ENCODE measurements at places on chromosomes 6 and 20.

GRCh38 chr6:12280902-12281301 is 9.3 kb upstream of the EDN1 start:
- DNase-seq: peak; percentile 23

GRCh38 chr6:169766921-169767736 is 15.7 kb downstream of the ERMARD start:
- no peak for DNase-seq

GRCh38 chr6:90907931-90908655 is 321.2 kb upstream of the MAP3K7 start:
- no peak for DNase-seq

DNA sequence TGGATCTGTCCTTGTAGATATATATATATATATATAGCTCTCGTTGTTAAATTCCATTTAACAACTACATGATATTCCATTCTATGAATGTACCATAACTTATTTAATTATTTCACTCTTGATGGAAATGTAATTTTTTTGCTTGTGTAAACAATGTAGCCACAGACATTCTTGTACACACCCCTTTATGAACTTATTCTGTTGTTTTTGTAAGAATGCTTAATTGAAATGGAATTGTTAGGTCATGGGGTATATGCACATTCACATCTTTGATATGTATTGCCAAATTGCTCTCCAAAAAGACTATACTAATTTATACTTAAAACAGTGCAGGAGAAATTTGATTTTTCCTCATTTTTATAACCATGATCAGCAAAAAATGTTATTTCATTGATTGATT is 67.2 kb downstream of the MAP3K4 start:
- DNase-seq: peak; percentile 17

DNA sequence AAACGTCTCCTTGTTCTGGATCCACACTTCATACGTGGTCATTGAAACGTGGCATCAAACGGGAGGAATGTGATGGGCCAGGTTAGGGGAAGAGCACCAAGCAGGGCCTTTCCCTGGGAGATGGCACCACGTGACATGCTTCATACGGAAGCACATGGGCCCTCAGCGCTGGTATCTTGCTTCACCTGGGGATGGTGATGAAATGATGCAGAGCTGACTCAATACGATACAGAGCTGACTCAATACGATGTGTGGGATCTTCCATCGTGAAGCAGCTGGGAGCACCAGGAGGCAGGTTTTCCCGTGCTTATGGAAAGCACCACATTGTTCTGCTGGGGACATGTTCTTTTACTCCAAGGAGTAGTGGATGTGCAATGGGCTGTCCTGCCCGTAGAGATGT is 22.5 kb upstream of the TAGAP start:
- no peak for DNase-seq

DNA sequence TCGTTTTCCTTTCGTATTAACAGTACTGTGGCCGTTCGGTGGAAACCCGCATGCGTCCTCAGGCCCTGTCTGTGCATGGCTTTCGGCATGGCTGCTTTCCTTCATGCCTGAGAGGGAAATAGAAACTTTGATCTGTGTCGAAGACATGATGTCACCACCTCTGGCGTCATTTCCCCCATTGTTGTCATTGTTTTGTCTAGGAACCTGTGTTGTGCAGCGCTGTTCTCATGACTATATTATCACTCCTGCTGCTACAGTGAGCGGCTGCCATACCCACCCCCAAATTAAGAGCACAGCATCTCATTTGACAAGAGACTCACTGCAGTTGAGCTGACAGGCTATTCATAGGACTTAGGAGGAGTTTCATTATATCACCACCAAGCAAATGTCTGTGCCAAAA is 172.3 kb downstream of the TMEM242 start:
- no peak for DNase-seq

DNA sequence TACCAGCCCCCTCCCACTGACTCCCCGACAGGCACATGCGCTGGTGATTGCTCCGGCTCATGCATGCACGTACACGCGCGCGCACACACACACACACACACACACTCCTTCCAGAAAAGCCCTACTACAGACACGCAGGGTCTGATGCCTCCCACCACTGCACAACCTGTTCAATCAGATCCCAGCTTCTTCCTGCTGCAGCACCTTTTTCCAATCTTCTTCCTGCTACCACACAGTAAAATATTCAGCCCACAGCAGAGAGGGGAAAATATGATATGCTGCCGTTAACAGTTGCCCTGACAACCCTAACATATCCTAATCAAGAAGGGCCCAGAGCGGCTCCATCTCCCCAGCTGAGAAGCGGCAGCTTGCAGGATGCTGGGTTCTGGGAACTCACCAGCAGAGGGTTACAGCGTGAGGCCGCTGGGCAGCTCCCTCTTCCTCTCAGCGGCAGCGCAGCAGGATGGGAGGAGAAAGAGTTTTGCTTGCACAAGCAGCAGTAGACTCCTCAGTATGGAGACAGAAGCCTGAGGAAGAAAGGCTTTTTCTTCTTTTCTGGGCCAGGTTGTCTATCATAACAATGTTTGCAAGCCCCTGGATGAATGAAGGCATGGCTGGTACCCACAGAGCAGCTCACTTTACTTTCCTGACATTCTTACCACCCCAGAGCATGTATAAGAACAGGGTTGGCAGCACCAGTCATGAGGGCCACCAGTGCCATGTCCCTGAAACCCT is 23.9 kb downstream of the MAP7 start:
- DNase-seq: peak; percentile 54

DNA sequence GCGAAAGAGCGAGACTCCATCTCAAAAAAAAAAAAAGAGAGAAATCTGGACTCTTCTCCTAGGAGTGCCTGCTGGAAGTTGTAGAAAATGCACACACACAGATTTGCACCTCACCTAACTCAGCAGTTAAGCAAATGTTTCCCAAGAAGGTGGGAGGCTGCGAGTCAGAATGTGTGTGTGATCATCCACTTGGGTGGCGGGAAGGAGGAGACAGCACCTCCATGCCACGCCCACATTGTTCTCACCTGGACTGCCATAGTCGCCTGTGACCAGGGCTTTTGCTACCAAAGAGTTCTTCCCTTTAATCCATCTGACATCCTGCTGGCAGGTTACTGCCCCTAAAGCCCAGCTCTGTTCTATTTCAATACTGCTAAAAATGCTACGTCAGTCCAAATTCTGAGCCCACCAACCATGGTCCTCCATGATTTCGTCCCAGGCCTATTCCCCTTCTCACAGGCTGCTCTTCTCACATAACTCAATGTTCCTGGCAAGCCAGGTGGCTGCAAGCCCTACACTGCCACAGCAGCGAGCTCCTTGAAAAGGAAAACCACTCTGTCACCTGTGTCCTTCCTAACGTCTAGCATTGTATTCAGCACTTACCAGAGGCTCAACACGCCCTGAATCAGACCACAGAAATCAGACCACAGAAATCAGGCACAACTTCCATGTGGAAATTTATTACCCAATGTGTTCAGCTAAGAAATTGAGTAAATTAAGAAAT is 77.5 kb downstream of the PSMG4 start:
- DNase-seq: no peak

GRCh38 chr6:25402125-25402524 is 123.0 kb downstream of the CARMIL1 start:
- no peak for DNase-seq

DNA sequence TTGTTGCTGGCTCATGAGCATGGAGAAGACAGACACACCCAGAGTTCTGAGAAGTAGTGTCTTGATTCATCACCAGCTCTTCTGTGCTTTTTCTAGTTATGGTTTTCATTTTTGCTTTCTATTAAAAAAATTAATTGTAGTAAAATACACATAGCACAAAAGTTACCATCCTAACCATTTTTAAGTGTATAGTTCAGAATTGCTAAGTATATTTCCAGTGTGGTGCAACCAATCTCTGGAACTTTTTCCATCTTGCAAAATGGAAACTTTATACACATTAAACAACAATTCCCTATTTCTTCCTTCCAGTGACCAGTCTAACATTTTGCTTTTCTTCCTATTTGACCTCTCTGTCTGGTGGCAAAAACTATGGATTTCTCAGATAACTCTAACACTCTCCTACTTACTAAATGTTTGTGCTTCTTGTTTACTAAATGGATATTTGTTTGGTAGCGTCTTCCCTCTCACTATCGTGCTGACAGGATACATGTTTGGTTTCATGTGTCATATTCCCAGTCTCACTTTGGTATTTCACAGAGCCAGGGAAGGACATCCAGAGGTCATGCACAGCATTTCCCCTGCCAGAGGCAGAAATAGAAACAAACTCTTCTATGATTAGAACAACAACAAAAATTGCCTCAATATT is 40.6 kb downstream of the TXLNB start:
- peak; percentile 30 for DNase-seq

- DNase-seq: no peak
These were observed 43.2 kb upstream of the PNRC1 start for GRCh38 chr6:89037141-89037900.

DNA sequence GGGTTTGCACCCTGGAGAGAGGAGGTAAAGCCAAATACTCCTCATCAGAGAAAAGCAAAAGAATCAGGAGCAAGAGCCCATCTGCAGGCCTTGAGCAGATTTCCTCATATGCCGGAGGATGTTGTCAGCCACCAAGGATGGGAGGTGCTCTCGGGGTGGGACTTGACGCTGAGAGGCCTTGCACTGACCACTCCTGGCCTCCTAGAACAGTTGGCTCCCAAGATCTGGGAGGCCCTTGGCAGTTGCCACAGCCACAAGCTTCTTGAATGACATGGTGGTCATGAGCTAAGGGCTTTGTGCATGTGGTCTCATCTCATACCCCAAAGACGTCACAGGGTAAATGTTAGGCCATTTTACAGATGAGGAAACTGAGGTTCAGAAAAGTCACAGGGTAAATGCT is 75.2 kb upstream of the PMEPA1 start:
- DNase-seq: no peak

- DNase-seq: no peak
These were observed 652.7 kb downstream of the PHF3 start for GRCh38 chr6:64288351-64288750.

- DNase-seq: peak; percentile 25
These were observed 186.8 kb downstream of the UBE3D start for GRCh38 chr6:82878812-82879211.

DNA sequence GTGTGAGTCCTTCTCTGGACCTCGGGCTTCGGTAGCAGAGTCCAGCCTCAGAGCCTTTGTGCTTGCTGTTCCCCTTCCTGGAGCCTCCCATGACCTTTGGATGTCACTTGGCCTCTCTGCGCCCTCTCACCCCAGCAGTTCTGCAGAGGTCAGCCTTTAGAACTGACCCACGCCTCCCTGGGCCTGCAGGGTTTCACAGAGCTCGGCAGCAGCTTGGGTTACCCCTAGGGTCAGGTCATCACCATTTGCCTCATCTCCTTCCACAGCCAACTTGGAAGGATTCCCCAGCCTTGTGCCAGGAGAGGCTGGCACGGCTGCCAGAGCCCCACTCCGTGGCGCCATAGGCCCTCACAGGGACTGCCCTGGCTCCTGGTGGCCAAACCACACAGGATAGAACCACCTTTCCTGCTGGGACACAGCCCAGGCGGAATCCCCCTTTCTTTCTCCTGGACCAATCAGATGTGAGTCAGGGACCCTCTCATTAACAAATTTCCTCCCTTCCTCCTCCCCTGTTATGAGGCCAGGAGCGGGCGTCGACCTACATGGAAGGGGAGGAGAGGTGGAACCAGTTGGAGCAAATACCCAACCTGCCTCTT is 13.9 kb upstream of the SIRPA start:
- no peak for DNase-seq

DNA sequence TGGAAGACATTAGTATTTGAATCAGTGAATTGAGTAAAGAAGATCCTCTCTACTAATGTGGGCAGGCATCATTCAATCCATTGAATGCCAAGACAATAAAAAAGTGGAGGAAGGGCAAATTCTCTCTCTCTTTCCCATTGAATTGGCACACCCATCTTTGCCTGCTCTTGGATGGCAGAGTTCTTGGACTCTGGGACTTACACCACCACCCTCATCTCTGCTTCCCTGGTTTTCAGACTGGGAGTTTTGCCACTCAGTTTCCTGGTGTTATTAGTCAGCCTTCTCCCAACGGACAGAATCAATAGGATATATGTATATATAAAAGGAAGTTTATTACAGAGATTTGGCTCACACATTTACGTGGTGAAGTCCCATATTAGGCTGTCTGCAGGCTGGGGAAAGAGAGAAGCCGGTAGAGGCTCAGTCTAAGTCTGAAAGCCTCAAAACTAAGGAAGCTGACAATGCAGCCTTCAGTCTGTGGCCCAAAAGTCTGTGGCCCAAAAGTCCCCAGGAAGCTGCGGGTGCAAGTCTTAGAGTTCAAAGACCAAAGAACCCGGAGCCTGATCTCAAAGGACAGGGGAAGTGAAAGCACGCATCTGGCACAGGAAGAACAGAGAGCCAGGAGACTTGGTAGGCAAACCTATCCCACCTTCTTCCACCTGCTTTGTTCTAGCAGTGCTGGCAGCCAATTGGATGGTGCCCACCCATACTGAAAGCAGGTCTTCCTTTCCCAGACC is 64.4 kb downstream of the SMPDL3A start:
- no peak for DNase-seq

DNA sequence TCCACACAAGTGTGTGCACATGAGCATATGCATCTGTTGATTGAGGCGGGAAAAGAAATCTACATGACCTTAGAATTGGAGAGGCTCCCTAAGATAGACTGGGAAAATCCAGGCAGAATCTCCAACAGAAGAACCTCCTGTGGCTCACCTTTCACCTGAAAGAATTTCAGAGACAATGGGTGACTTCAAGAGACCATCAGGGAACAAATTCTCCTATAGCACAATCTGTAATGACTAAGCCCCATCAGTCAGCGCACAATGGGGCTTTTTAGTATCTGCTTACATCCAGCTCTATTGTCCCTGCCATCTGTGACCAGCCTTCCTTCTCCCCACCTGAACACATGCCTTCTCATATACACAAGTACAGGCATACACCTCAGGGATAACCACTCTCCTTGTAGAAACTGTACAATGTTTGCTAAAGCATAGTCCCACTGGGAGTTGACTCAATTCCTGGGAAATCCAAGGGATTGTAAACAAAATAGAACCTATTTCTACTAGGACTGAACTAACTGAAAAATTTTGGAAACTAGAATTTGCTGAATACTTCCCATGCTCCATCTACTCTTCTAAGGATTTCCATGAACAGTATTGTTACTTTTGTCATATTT is 150.8 kb upstream of the STXBP5 start:
- no peak for DNase-seq

- DNase-seq: no peak
These were observed 20.7 kb upstream of the TBC1D22B start for GRCh38 chr6:37236921-37237320.
